Coronary artery (tissue), 2 donors: ENCODE measurements at places on chromosomes 5 and 9.

DNA sequence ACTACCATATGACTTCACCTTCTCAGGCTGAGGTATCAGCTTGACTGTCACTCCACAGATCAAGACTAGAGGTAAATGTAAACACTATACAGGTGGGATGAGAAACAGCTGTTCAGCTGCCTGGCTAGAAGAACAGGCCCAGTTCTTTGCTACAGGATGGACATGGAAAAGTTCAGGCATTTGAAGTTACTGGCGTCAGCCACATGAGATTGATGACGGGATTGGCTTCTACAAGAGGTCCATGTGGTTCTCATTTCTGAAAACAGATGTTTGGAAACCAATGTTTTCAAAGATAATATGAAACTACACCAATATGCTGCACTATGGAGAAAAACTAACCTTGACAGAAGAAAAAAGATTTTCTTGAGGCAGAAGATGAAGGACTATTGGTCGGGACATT, 324.1 kb downstream of the CDH10 start:
- no peak for DNase-seq

- DNase-seq = no peak
Observed at GRCh38 chr9:34577400-34578240, 11.9 kb downstream of the CNTFR start.

DNA sequence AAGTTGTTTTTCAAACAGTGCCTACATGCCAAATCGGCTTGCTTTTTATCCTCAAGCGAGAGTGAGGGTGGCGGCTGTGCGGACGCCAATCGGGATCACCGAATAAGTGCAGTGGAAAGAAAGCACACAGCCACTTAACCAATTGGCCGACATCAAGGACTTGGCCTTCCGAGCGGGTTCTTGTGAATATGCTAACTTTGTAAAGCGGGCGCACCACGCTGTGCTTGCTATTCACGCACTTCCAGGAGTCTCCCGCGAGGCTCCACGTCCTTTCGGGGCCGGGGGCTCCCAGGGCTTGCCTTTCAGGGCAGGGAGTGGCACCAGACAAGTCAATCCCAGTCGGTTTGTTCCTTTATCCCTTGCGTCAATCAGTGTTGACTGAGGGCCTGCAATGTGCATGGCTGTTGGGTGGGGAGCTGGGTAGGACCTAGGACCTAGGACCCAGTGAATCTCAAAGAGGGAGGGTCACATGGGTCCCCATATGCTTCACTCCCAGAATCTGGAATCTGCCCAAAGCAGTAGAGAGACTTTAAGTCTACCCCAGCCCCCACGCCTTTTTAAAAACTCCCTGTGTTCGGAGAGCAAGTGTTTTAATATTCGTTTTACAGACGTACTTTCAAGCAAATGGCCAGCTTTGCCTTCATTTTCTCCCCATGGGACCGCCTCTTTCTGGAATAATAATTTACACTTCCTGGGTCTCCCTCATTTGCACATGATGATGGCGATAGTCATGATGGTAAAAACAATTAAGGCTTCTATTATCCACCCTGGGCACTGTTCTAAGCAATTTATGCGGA, 2.0 kb upstream of the GCNT4 start:
- peak; percentile 79 for DNase-seq

DNA sequence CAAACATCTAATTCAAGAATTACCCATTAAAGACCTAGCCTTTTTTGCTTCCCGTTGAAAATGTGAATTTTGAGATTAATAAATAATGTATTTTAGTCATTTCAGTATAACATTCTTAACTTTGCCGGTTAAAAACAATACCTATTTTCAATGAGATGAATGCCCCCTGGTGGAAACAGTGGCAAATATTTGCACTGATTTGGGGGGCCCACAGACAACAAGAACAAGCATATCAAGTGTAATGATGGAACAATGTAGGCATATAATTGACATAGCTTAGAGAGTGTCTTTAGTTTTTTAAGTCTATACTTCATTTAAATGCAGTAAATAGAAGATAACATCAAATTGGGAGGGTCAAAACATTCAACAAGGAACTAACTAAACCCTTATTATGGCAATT, 111.9 kb downstream of the NTRK2 start:
- DNase-seq = no peak

GRCh38 chr9:129113645-129114304, 2.6 kb downstream of the PTPA start:
- DNase-seq = no peak

DNA sequence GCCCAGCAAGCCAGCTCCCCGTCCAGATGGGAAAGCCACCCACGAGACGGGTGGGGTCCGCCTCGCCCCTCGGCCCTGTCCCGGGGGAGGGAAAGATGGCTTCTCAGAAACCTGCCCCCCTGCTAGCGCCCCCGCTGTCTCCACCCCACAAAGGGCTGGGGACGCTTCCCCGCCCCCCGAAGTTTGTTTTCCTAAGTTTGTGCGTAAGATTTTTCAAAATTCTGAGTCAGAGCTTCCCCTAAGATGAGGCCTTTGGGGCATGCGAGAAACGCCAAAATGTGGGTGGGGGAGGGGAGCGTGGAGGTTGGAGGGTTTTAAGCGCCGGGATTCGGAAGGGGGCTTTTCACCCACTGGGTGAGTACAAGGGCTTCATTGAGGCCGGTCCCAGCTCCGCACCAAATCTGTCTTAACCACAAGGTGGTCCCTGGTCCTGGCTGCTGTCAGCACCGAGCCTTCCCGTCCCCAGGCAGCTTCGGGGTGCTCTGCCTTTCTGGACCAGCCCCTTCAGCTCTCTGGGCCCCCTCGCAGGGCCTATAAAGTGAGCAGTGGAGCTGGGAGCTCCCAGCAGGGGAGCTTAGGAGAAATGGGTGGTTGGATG, 32.3 kb downstream of the PRRX2 start:
- peak; percentile 87 for DNase-seq

GRCh38 chr9:107386396-107386795, 103.2 kb downstream of the KLF4 start:
- no peak for DNase-seq

GRCh38 chr9:21993007-21993406, 1.2 kb downstream of the CDKN2A start:
- no peak for DNase-seq

DNA sequence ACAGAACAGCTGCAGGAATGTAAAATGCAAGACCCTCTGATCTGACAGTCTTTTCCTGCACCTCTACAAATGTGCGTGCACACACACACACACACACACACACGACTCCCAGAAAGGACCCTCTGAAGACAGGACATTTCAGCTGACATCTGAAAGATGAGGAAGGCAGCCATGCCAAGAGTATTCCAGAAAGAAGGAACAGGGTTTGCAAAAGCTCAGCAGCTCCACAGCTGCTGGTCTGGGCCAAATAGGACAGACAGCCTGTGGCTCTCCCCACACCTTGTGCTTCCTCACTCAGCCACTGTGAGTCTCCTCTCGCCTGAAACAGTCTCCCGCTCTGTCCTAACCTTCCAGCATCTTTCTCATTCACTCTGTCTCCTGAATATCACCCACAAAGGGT, 189.0 kb downstream of the PALM2AKAP2 start:
- no peak for DNase-seq

GRCh38 chr5:76277736-76278135, 125.3 kb upstream of the IQGAP2 start:
- no peak for DNase-seq

GRCh38 chr5:88663793-88664216, 219.2 kb downstream of the MEF2C start:
- no peak for DNase-seq
